Activated naive CD4-positive, alpha-beta T cell treated with anti-CD3 and anti-CD28 coated beads for 36 hours (primary cell): ENCODE measurements at places on chromosomes 7 and 10. TPM values are rescaled to one million over a fixed set of nuclear protein-coding genes. Genes with fewer than 3 reads are reported as not detected.

- DNase-seq, result no peak
Measured at GRCh38 chr7:55006499-55006898, 12.3 kb upstream of the EGFR start.

Gene SPDYE9
- total RNA-seq, result not detected

DNA sequence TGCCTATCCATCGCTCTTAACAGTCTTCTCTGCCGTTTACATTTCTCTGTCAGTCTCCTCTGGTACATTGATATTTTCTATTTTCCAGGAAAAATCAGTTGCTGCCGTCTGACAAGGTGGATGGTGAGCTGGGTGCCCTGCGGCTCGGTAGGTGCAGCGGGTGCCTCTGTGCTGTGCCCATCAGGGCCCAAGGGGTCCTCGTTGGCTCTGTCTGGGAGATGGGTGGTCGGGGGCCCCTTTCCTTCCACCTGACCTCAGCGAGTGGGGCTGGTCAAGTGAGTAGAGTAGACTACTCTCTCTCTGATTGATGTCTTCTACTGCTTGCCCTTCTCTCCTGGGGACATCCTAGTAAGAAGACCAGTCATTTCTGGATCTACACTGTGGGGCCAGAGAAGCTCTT, 57.4 kb downstream of the MINDY4 start:
- DNase-seq, result no peak

DNA sequence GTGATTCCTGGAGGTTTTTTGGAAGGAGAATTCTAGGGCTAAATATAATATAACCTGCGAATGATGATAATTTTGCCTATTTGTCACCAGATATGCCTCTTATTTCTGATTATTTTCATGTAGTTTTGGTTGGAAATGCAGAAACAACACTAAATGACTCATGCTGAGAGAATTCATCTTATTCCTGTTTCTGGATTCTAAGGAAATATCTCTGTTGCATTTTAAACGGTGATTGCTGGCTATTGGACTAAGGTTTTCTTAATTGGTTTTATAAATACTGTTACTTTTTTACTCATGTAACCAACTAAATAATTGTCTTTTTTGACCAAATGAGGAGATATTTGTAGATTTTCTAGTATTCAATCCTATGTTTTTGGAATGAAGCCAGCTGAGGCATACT, 204.9 kb upstream of the NPSR1 start:
- DNase-seq, result no peak

DNA sequence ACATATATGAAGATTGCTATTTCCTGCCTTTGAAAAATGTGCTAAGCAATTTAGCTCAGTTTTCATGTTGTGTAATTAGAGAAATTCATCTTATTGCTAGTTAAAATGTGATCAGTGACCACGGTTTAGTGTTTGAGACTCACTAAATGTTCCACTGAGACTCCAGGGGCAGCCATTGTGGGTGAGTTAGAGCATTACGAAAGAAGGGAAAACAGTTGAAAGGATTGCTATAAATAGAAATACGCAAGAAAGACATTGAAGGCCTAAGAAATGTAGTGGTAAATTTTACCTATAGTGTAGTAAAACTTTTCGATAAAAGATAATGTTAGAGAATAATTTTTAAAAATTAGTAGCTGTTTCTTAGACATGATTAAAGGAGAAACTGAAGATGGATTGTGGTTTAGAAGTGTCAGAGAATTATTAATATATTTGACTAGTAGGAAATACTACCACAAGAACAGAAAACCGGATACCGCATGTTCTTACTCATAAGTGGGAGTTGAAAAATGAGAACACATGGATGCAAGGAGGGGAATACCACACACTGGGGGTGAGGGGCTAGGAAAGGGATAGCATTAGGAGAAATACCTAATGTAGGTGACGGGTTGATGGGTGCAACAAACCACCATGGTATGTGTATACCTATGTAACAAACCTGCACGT, 394.5 kb downstream of the SEMA3D start:
- no peak for DNase-seq

DNA sequence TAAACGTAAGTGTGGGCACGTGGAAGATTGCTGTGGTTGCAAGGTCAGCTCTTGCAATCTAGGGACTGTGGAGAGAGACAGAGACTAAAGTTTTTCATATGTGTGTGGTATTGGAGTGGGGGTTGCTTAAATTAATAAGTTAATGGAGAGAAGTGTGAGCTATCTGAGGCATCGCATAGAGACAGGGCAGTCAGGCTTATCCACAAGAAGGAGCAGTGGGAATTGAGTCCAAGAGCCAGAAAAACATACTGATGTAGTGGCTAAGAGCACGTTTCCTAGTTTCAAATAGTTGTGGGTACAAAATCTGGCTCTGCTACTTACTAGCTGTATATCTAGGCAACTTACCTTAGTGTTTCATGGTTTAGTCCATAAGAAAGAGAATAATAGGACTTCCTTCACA, 65.8 kb downstream of the SORCS3 start:
- no peak for DNase-seq

GRCh38 chr7:132035517-132036362, 479.3 kb upstream of the PODXL start:
- no peak for DNase-seq

Gene NUTM2B
- total RNA-seq, result 0.19 TPM

DNA sequence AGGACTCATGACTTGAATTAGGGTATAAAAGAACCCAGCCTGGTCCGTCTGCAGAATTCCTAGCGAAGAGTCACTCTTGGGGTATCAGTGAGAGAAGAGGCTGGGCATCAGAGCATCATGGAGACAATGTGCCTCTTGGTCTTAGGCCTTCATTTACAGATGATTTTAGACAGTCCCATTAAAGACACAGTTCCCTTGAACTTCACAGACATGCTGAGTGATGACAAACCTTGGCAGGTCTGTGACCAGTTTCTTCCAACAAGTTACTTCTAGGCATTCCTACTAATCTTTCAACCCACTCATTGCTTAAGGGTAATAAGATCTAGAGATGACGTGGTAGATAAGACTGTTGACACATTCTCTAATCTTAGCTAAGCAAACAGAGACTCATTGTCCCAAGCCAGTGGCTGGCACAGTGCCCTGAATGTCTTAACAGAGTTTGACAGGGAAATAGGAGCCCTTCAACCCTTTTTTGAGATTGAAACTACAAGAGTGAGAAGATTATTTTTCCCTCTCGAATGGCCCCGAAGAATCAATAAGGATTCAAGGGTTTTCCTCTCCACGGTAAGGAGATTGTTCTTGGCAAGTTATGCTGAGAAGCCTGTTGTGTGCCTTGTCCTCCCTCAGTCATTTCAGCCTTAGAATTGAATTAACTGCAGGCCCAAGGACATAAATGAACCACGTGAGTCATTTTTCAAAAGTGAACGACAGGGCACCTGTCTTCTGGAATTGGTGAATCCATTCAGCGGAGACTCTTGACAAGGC, 281.1 kb downstream of the CCDC3 start:
- DNase-seq, result peak; percentile 28

- DNase-seq, result no peak
Measured at GRCh38 chr7:84245835-84246234, 51.2 kb upstream of the SEMA3A start.
